Sciatic nerve (tissue), 2 donors: ENCODE measurements at places on chromosomes 1 and 21. TPM values are rescaled to one million over a fixed set of nuclear protein-coding genes. Genes with fewer than 3 reads are reported as not detected.

DNA sequence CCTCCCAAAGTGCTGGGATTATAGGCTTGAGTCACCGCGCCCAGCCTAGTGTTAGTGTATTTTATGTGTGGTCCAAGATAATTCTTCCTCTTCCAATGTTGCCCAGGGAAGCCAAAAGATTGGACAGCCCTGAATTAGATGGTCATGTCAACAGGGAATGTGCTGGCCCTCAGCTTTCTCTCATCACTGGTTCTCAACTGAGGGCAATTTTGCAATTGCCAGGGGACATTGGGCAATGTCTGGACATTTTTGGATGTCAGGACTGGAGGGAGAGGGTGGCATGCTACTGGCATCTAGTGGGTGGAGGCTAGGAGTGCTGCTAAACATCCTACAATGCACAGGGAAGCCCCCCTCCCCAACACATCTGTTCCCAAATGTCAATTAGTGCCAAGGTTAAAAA, 95.0 kb downstream of the LAMC2 start:
- peak; percentile 61 for DNase-seq

DNA sequence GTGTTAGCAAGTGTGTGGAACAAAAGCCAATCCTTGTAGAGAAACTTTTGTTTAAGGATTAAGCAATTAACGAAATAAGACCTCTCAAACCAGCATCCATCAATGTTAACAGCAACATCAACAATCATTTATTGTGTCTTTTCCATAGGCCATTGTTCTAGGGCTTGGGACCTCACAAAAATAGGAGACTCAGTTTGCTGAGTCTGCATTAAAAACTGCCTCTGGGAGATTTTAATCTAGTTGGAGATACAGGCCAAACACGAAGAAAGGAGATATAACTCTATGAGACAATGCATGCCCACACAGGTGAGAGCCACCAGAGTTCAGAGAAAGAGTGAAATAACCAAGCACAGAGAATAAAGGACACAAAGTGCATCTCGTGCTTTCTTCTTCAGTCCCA, 14.4 kb upstream of the SELP start:
- DNase-seq, result no peak

DNA sequence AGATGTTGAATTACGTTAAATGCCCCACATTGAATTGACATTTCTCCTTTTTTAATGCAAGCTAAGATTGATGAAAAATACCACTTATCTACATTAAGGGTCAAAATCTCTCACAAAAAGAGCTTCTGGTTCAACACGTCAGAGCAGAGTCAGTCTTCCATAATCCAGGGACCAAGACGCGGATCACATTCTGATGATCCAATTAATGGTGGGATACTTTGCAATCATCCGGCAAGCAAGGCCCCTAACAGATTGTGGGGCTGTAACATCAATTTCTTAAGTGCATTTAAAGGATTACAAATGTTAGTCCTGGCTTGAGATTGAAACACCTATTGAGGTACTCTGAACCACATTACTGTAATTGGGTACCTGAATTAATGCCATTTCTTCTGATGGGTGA, 120.2 kb upstream of the ESRRG start:
- no peak for DNase-seq

Gene ADAMTSL4
- 70.2 TPM for total RNA-seq

DNA sequence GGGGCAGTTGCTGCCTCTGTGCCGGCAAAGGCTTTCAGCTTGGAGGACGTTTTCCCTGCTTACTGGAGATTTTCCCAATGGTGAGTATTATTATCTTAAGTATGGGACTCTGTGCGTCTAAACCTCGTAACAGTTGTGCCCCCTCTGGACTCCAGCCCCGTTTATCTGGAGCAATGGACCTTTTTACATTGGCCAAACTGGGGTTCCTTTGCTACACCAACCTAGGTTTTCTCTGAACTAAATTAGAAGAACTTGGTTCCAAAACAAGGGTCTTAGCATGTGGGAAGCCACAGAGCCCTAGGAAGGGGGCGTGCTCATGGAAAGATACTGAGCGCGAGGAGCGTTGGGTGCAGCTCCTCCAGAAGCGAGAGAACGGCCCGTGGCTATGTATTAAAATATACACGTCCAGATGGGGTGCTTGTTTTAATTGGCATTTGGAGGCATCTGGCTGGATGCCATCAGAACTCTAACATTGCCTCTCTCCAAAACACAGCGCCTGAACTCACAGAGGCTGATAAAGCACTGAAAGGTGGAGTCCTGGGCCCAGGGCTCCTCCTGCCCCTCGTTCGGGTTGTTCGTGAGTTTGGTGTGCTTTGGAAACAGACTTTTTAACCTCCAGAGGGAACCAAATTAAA, 28.4 kb downstream of the POFUT2 start:
- DNase-seq, result no peak

DNA sequence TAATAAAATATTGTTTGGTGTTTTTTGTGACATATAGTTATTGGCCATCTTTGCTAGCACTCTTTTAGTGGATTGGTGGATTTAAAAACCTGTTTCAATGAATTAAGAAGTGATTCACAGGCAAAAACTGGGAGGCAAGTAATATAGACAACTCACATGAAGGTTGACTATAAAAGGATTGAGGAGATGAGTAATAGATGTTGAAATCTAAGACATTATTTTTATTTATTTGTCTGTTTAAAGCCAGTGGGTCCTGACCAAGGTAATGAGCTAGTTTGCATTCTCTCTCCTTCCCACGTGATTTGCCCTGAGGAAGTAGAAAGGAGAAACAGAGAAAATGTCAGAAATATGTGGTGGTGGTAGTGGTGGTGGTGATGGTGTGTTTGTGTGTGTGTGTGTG, 351.5 kb upstream of the ZP4 start:
- DNase-seq, result no peak

Gene SLC9A1
- total RNA-seq, result 17.3 TPM

DNA sequence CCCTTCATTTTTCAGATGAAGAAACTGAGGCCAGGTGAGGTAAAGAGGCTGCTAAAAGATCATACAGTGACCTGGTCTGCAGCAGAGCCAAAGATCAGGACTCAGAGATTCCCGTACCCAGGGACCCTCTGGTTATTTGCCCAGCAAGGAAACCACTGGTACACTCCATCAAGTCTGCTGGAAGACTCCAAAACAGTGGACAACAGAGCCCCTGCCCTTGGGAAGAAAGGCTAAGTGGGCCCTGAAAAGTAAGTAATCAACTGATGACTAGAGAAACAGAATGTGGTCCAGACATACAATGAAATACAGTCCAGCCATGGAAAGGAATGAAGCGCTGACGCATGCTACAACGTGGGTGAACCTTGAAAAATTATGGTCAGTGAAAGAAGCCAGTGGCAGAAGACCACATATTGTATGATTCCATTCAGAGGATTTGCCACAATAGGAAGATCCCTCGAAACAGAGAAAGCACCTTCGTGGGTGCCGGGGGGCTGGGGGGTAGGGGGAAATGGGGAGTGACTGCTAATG, 106.4 kb downstream of the ETS2 start:
- DNase-seq, result no peak

Gene KPRP
- total RNA-seq, result not detected

DNA sequence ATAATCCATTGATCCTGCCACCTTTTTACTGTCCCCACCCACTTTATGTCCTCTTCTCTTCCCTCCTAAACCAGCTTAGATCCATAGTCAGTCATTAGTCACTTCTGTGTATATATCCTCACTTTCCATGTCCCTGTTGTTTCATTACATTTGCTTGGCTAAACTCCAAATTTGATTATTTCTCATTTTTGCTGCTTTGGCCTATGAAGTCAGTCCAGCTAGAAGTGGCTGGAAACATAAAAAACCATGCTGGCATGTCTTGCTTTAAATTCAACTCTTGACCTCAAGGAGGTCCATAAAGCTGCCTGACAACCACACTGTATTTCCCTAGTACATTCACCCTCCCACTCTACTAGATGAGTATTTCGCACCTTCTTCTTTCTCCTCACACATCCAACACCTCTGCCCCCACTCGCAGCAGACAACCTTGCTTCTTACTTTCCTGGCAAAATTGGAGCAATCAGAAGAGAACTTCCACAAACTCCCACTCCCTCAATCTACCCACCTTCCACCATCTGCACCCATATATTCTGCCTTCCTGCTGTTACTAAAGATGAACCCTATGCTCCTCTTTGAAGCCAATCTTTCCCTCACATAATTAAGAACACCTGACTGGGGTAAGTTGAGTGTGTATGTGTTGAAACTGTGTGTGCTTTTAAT, 72.1 kb downstream of the ZNF648 start:
- no peak for DNase-seq

- DNase-seq, result no peak
These were observed 32.8 kb downstream of the GJA4 start for GRCh38 chr1:34825455-34826091.

- no peak for DNase-seq
These were observed 22.1 kb downstream of the EIF2D start for GRCh38 chr1:206590025-206590758.

Gene NBPF4
- 0.18 TPM for total RNA-seq

Gene CRYAA
- total RNA-seq, result not detected

DNA sequence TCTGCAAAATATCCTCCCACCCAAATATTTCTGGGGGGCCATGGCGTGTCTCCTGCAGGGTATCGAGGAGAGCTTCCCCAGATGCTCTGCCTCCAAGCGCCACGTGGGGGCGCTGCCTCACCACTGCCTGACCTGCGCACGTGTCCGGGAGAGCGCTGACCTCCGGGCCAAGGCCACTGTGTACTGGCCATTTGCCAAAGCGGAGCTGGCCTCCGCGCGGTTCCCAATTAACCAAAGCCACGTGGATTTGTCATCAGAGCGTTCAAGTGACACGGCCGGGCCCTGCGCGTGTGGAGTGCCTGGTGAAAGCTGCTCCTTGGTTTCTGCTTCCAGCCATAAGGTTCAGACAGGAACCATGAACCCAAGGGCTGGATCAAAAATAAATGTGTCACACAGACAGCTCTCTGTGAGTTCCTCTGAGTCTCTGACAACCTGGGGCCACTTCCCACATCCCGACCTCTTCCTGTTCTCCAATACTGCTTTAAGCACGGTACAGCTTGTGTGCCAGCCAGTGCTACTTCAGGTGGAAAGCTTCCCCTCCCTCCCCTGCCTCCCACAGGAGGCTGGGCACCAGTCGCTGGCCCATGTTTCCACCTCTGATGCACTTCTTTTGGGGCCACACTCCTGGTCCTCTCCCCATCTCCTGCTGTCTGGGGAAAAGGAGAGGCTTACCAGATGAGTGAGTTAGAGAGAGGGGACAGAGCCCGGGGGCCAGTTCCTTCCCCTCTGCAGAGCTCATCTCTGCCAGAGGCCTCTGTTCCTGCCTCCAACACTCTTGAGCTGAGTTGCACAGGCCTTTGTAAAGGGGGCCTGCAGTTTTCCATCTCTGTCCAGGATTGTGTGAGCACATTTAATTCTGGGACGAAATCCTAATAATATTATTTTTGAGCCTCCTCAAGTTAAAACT, 26.1 kb downstream of the ZP4 start:
- peak; percentile 71 for DNase-seq

DNA sequence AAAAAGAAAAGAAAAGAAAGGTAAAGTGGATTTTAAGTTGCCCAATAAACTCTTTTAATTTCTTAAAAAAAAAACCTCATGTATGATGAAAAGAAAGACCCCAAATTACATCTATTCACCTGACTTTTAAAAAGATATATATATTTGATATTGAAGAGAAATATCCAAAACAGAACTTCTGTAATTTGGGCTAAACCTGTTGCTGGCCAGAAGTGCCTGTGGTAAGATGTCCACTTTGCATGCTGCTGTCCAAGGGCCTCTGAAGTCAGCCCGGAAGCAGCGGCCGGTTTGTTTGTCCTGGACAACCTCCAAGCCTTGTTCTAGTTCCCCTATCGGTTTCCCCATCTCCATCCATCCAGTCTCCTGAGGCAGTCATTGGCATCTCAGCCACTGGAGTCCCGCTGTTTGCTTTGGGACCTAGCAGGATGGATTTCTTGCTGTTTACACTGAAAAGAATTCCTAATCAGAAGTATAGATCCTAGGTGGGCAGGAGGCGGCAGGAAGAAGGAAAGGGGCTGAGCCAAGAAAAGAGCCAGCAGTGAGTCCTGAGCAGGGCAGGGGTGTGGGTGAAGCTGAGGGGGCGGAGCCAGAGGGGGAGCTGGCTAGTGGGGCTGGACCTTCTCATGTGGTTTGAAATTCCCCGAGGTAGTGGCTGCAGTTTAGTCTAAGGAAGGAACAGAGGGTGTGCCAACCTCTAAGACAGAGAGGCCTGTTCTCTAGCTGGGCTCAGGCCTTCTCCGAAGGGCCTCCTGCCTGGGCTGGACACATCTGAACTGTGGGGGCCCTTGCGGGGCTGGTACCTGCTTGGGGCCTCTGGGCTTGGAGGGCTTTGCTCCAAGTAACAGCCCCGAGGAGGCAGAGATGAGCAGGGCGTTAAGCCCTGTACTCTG, 3.3 kb downstream of the NCMAP start:
- DNase-seq, result peak; percentile 75

GRCh38 chr1:117389779-117390178, 22.5 kb downstream of the MAN1A2 start:
- no peak for DNase-seq

GRCh38 chr1:244802556-244803239, 32.8 kb upstream of the COX20 start:
- no peak for DNase-seq

DNA sequence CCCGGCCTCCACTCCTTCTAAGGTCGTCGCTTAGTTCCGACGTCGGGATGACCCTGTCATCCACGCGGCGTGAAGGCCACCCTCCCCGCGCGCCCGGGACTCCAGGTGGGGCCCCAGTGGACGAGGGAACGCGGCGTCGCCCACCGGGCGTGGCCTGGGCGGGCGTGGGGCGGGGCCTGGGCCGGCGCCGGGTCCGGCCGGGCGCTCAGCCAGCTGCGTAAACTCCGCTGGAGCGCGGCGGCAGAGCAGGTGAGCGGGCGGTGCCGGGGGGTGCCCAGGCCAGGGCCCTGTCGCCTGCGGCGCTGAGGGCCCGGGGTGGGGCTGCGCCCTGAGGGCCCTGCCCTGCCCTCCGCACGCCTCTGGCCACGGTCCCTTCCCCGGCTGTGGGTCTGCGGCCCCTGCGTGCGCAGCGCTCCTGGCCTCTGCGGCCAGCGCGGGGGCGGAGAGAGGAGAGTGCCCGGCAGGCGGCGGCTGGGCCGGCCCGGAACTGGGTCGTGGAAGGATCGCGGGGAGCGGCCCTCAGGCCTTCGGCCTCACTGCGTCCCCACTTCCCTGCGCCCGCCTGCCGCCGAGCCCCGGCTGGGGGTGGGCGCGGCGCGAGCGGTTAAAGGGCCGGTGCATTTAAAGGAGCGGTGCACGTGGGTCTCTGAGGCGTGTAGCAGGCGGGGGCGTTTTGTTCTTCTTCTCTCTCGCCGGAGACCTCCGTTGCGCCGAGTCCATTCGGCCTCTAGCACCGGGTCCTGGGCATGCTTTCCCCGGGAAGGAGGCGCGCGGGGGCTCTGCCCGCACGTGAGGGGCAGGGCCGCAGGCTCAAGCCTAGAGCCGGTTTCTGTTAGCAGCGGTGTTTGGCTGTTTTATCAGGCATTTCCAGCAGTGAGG, at the start of gene PSEN2:
Gene PSEN2, plus strand, starts transcription at position 216 of the 879 bp plus-strand sequence. CDS start 11,292 bp downstream, outside the sequence.
- DNase-seq, result peak; percentile 71

DNA sequence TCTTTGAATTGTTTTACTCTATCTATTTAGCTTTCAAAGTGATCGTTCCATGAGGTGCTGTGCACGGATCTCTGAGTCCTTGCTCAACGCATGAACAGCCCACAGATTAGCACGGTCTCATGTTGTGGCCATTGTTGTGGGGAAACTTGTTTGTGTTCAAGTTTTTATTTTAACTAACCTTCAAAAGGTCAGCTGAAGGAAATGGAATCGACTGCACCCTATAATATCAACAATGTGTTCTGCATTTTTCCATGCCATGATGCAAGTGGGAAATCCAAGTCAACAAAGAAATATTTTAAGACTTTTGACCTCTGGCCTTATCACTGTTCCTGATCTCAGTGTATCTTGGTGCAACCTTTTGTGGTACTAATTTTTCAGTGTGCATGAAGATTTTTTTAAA, 6.1 kb downstream of the SH2D1B start:
- no peak for DNase-seq
